Placental pericyte (primary cell): ENCODE measurements at places on chromosomes 3 and 15. TPM values are rescaled to one million over a fixed set of nuclear protein-coding genes. Genes with fewer than 3 reads are reported as not detected.

NME9 gene
- not detected in 2 replicates for total RNA-seq

CRELD1 gene
- total RNA-seq, result 13.3 and 104 TPM in 2 replicates

MYEF2 gene
- 4.2 and 7.2 TPM in 2 replicates for total RNA-seq

SLC12A1 gene
- not detected in 2 replicates for total RNA-seq

FBXW12 gene
- not detected in 2 replicates for total RNA-seq

MOBP gene
- not detected in 2 replicates for total RNA-seq

GPR149 gene
- not detected in 2 replicates for total RNA-seq

ITIH1 gene
- not detected in 2 replicates for total RNA-seq
